NCI-H2029 (cell line): ENCODE measurements at places on chromosomes 12 and 14.

DNA sequence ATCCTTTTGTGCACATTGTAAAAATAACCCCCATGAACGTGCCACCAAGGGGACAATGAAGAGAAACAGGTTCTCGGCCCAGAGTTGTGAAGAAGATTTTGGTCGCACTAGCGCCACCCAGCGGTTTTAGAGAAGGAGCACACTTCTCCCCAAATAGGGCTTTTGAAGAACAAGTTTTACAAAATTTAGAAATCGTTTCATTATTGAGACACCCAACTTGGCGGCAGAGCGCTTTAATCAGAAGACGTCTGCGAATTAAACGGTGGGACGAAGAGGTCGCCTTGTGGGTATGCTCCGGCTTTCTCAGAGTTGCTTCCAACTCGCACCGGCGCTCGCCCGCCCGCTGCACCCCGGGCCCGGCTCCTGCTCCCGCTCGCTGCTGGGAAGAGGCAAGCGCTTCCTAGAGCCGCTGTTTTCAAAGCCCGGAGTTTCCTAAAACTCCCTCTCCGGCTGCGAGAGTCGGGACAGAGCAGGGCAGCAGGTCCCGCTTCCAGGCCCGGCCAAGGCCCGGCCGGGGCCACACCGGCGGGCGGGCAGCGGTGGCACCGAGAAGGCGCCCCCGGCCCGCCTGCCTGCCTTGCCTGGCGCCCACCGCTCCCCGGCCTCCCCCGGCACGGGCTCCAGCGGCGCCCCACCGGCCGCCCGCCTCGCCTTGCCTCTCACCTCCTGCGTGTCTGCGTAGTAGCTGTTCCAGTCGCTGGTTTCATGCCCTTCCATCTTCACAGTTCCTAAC is 645 bp downstream of the FOXA1 start:
- peak; percentile 95 for DNase-seq

DNA sequence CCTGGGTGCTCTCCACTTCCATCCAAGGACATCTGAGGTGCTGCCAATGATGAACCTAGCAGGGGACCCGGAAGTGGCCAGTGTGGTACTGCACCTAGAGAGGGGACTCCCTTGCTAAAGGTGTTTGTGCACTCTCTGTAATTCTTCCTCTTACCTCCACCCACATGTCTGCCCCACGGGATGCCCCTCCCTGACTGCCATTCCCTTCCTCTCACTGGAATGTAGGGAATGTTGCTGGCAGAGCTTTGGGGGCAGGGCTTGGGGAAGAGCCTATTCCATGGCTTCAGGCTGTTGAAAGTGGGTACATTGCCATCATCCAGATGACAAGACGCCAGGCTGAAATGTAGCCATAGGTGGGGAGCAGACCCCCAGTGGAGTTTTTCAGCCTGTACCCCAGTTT is 153.2 kb downstream of the SMOC1 start:
- no peak for DNase-seq

DNA sequence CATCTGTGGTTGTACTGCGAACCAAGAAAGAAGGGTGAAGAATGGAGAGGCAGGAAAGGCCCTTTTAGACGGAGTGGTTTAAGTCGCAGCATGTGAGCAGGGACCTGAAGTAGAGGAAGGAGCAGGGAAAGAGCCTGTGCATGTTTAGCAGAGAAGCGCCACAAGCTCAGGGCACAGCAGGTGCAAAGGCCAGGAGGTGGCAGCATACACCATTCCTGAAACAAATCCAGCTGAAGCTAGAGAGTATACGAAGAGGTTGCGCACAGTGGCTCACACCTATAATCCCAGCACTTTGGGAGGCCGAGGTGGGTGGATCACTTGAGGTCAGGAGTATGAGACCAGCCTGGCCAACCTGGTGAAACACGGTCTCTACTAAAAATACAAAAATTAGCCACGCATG is 49.9 kb downstream of the HELB start:
- DNase-seq, result no peak

- peak; percentile 41 for DNase-seq
Observed at GRCh38 chr12:123139926-123140675, 10.8 kb downstream of the PITPNM2 start.

GRCh38 chr12:64825143-64826021 is 935 bp downstream of the TBC1D30 start:
- DNase-seq, result peak; percentile 79

DNA sequence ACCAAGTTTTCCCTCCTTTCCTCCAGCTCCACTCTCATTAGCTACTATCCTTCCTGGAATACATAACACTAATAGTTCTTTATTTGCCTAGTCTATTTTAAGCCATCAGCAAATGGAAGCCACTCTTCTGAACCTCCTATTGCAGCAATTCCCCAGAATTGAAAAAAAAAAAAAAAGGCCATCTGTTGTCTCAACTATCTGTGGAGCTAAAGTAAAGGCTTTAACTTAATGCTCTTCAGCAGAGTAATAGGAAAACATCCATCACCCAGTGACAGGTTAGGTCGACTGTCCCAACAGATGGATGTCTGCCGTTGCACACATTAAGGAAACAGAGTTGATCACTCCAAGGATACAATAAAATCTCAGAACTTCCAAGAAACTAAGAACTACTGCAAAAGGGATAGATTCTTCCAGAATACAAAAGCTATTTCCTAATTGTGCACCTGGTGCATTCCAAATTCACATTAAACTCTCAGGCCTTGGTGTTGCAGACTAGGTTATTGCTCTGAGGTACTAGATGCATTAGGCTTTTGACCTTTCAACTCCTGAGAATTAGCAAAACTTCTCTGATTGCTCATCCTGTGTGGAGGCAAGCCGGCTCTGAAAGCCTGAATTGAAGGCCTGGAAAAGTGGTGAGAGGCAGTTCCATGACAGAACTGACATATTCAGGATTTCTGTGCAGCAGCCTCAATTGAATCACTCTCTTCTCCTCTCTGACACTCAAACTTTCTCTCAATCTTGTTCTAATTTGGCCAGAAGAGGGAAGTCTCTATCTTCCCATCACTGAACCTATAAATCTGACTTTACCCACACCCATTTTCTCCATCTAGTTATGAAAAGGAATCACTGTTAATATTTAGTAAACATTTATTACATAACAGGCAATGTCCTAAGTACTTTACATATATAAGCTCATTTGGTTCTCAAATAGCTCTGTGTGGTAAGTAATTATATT is 238.4 kb upstream of the HMGA2 start:
- no peak for DNase-seq

DNA sequence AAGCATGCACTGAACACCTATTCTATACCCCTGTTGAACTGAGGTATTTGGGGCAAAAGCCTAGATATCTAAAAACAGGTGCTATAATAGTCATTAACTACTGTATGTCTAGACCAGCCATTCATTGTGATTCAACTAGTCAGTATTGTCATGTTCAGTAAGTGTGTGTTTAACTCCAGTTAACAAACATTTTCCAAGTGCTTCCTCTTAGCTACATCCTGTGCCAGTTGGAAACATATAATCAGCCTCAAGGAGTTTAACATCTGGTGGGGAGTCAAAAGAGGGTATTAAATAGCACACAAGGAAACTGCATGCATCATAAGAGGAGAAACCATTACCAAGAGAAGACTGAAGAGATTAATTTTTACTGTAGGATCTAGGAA is 20.4 kb downstream of the TMTC1 start:
- peak; percentile 95 for DNase-seq

DNA sequence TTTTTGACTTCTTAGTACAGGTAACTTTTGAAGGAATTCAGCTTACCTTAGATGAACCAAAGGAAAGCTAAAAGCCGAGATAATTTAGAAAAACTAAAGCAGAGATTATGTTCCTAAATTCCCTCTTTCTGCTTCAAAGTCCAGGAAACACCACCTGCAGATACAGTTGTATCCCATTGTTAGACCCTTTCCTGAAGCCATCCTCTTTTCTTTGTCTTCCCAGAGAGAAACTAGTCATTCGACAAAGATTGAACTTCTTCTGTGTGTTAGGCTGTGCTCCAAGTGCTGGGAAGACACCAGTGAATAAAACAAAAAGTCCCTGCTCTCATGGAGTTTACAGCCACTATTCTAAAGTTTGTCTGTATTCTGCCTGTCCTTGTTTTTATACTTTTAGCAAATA is 29.3 kb downstream of the PPM1A start:
- DNase-seq, result no peak

GRCh38 chr12:96302687-96303310 is 97.4 kb downstream of the CDK17 start:
- DNase-seq, result no peak

- no peak for DNase-seq
Observed at GRCh38 chr14:25485381-25485780, 435.4 kb upstream of the STXBP6 start.

DNA sequence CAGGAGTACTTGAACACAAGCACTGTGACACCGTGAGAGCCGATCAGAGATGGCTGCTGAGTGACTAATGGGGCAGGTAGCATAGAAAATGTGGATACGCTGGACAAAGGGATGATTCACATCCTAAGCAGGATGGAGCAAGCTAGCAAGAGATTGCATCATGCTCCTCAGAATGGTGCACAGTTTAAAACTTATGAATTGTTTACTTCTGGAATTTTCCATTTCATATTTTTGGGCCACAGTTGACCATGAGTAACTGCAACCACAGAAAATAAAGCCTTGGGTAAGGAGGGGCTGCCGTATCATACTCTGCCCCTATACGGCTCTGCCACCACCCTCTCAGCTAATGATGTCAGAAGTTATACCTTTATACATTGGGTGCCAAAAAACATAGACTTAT is 23.3 kb upstream of the MARK3 start:
- no peak for DNase-seq

DNA sequence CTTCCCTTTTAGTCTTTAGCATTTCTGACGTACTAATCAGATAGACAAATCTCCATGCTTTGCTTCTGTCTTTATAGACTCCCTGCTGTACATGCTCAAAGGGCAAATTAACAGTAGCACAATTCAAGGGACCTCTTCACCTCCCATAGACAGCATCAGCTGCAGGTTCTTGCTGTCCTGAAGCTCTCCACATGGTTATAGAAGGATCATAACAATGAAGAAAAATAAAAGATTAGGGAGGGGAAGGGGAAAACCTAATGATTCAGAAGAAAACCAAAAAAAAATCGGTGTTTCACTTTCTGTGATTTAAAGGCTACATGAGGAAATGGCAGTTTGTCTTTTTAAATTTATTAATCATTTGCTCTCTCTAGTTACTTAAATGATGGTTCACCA is 155.5 kb downstream of the PTCSC3 start:
- no peak for DNase-seq

DNA sequence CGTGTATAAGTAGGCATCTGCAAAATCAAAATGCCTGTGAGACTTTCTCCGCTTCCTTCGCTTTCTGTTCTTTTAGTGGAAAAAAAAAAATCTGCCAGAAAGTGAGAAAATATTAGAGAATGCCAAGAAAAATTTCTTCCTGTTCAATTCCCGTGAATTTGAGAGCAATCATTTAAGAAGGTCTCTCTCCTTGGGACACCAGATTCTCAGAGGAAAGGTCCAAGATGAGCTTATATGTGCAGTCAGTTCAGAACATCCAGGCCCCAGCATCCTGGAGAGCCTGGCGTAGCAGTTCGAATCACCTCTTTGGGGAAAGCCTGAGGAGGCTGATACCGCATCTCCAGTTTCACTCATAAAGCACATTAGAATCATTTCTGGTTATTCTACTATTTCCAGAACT is 912.8 kb downstream of the GALC start:
- DNase-seq, result no peak

DNA sequence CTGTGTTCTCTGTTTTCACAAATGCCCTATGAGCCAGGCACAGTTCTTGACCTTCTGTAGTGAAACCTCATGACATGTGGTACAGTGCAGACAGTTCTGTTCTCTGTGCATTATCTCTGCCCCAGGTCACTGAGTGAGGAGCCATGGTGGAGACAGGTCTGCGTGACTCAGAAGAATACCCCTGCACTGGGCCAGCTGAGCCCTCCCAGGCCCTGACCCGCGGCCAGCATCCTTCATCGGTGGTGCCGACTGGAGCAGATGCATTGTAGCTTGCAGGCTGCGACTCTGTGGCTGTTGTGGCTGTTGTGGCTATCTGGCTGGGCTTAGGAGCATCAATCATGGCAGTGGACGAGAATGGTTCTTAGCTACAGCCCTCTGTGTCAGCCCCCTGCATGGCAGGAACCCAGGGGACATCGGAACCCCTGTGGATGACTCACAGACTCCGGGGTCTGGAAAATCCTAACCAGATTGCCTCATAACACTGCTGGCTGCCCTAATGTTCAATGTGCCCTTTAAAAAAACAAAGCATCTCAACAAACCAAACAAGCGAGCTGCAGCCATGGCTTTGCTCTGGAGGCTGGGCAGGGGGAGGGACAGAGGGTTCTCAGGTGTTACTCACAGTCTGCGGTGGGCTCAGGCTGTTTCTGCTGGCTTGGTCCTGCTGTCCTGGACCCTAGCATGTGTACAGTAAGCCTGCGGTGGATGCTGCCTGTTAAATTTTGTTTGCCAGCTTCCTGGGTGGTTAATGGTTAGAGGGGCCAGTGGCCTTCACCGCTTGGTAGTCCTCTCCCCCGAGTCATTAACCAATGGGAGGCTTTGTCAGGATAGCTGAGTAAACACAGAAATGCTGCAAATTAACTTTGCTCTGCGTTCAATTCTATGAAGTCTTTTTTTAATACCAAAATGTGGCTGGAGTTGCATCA is at the start of gene SERPINA6:
Gene SERPINA6, minus strand, starts transcription at position 689 of the 923 bp plus-strand sequence. CDS start 8,688 bp downstream, outside the sequence.
- no peak for DNase-seq

DNA sequence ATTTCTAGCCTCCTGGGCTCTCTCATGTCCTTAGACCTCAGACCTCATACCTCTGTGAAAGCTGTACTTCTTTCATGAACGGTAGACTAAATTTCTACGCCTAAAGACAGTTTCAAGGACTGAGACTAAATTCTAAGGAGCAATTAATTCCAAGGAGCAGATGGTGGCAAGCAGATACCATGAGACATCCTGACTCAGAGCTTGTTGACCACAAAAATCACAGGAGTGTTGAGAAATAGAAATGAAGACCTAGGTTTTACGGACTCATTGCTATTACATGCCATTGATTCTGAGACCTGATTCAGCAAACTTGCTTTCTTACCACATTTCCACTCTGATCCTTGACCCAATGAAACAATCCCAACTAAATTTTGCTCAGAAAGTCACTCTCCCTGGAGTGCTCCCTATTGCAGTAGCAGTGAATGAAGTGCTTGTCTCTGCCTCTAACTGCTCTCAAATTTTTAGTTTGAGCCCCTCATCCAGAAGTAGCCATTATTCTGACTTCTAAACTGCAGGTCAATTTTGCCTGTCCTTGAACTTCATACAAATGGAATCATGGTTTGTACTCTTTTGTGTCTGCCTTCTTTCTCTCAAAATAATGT is 52.0 kb downstream of the PEX5 start:
- no peak for DNase-seq

DNA sequence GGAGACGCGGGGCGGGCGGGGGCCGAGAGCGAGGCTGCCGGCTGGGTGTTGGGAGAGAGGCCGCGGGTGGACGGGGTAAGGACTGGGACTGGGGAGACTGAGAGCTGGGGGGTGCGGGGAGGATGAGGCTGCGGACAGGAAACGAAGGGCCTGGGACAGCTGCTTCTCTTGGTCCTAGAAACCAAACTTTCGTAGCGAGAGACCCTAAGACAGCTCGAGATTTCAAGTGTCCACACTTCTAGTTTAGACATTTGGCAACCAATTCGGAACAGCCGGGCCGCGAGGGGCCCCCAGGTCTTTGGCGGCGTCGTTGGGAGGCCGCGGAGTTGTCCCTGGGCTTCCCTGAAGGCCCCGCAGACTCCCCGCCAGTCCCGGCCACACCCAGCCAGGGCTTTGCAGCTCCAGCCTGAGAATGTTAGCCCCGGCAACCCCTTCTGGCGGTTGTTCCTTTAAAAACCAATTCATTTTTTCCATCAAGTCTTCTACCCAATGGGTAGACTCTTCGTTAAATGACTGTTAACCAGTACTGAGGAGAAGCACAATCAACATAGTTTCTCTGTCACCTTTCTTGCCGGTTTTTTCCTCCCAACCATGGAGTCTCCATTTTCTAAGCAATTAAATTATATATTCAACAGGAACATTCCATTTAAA is 11.5 kb downstream of the NKX2-1 start:
- DNase-seq, result no peak
